ENCODE measurements at places on chromosomes 5 and 9.

DNA sequence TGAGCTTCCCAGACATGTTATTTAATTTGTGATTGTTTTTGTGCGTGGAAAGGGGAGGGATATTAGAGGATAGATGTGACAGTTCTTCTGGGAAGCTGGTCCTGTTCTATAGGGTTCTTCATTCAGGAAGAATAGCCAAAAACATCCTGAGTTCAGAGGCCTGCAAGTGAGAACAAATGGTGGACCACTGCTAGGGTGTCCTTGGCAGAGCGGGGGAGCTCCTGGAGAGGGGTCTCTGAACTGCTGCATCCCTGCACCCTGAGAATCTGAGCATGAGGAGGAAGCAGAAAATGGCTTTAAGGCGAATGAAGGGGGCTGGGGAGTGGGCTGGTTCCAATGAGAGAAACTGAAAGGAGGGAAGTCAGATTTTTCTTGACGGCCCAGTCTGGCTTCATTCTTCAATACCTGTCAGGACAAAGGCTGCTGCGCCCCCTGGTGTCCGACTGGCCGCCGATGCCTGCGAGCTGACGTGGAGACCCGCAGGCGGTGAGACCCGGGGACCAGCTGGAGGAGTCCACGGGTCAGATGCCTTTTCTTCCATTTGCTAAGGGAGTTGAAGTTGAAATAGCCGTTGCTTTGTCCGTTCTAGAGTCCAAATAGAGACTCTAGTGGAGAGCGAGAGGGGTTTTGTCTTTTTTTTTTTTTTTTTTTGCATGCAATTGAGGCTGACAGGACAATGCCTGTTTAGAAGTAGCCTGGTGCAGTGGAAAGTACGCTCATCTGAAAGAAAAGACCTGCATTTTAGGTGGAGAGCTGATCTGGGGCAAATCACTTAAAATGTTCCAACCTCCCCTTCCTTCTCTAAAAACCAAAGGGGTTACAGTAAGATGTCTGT is 39.5 kb upstream of the NFIB start:
- peak; percentile 72 for DNase-seq

DNA sequence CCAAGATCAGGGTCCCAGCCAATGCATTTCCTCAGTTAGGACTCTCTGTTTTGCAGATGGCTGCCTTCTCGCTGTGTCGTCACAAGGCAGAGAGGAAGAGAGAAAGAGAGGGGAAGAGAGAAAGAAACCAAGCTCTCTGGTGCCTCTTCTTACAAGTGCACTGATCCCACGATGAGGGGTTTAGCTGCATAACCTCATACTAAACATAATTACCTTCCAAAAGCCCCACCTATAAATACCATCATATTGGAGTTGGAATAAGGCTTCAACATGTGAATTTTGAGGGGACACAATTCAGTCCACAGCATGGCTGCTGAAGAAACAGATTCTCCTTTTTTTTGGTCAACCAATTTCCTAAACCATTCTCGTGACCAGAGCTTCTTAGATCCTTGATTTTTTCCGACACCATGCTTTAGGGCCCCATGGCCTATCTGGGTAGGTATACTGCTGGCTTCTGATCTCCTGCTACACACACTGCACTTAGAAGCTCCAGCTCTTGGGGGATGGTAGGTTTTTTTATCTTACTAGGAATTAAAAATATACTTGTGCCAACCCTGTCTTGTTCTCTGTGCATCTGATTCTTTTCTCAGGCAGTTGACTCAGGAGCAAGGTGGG is 5.1 kb downstream of the CAMK4 start:
- no peak for DNase-seq

GRCh38 chr5:110070836-110071235 is 381.1 kb downstream of the MAN2A1 start:
- no peak for DNase-seq

GRCh38 chr9:116476002-116476401 is 211.1 kb upstream of the TRIM32 start:
- no peak for DNase-seq

- no peak for DNase-seq
Observed at GRCh38 chr5:141095263-141095641, 837 bp downstream of the PCDHB2 start.

- no peak for DNase-seq
Observed at GRCh38 chr5:28558196-28558595, 1519.8 kb upstream of the CDH9 start.

- DNase-seq, result no peak
Observed at GRCh38 chr5:87392801-87393200, 19.9 kb downstream of the CCNH start.

GRCh38 chr5:83528439-83528769 is 56.9 kb downstream of the VCAN start:
- DNase-seq, result no peak

GRCh38 chr5:56845277-56845676 is 29.9 kb downstream of the MAP3K1 start:
- no peak for DNase-seq

DNA sequence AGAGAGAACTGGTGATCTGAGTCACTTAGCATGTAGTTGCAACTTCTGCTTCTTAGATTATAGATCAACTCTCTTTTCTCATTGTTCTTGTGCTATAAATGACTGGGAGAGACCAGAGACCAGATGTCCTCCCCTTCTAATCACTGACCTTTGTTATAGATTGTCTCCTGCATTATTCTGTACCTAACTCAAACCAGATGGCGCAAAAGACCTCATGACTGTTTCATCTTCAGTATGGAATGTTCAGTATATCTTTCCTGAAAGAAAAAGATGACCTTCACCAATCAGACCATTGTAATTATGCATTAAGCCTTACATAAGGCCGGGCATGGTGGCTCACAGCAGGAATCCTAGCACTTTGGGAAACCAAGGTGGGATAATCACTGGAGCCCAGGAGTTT is 30.5 kb upstream of the ADAM19 start:
- DNase-seq, result no peak

GRCh38 chr5:34411470-34412346 is 244.4 kb upstream of the RAI14 start:
- DNase-seq, result peak; percentile 77

DNA sequence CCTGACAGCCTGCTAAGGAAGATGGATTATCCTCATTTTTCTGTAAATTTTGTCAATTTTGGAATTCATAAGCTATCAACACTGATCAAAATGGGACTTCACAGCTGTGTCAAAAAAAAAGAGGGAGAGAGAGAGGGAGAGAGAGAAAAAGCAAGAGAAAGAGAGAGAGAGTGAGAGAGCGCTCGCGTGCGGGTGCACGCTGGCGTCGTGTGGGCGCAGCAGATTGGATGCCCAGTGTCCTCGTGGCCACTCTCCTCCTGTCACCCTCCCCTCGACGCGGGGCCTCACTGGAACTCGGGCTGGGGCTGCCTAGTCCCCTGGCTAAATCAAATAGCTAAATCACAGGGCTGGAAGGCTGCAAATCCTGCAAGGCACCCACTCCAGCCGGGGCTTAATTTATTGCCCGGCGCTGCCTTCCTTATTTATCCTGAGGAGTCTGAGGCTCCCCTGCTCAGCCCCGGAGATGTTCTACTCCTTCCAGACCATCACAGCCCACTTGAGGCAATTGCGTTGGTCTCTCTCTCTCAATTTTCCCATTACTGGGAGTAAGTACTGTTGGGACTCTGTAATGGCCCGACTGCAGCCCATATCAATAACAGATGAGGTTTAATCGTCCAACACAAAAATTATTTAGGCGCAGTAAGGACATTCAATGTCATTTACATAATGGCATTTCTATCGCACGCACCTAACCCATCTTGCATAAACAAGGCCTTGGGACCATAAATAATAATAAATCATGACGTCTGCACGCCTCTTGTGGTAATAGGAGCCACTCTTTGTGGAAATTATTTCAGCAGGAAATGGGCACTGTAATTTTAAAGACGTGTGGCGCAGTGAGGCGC is 94.2 kb downstream of the PAX5 start:
- no peak for DNase-seq

DNA sequence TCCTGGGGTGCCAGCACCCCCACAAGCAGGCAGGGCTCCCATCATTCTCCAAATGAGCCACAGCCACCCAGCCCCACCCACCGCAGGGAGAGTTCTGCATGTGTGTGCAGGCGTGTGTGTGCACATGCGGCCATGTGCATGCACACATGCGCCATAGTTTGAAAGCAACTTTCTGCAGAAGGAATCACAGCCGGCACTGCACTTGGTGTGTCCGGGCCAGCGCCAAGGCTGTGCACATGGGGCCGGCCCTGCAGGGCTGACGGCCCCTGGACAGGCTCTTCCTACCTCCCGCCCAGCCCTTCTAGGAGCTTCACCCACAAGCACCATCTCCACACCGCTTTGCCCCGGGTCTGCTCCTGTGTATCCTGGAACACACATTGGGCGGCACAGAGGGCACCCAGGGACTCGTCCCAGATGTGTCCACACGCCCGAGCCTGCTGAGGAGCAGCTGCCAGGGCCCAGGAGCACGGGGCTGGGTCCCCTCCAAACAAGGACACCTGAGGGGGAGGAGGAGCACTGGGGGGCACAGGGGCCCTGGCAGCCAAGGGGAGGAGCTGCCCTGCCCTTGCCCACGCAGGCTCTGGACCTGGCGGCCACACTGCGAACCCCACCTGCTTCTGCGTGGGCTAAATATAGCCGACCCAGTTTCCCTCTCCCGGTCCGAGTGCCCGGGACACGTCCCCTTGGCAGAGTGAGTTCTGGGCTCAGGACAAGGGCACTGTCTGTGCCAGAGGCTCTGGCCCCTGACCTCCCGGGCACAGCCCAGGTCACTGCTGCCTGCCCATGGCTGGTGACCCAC is 19.1 kb downstream of the TPPP start:
- DNase-seq, result no peak

DNA sequence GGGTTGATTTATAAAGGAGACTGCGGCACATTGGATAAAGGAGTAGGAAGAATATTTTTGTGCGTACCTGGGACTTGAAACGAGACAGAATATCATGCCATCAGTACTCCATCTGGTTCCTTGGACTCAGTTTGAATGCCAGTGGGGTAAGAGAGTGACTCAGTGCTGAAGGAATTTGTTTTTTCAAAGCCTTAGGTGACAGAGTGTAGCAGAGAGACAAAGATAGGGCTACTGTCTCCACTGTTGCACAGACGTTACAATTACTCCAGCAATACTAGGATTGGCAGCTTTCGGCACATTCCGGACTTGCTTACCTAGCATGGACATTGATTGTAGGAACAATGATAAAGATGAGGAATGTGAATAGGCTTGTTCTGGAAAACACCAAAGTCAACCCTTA is 250.7 kb downstream of the KCTD16 start:
- peak; percentile 43 for DNase-seq

- no peak for DNase-seq
Observed at GRCh38 chr9:19156805-19157204, 29.5 kb upstream of the PLIN2 start.

DNA sequence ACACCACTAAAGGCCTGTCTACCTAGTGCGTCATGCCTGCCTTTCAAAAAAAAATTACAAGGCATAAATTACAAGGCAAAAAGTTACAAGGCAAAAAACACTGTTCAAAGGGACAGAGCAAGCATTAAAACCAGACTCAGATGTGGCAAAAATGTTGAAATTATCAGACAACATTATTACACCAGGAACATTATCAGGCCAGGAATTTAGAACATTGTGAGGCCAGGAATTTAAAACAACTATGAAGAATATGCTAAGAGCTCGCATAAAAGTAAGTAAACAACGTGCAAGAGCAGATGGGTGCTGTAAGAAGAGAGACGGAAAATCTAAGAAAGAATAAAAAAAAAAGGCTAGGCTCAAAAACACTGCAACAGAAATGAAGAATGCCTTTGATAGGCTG is 18.2 kb upstream of the MLANA start:
- DNase-seq, result no peak

Data from LHCN-M2 (cell line).